ENCODE measurements at places on chromosomes 6 and 20.

DNA sequence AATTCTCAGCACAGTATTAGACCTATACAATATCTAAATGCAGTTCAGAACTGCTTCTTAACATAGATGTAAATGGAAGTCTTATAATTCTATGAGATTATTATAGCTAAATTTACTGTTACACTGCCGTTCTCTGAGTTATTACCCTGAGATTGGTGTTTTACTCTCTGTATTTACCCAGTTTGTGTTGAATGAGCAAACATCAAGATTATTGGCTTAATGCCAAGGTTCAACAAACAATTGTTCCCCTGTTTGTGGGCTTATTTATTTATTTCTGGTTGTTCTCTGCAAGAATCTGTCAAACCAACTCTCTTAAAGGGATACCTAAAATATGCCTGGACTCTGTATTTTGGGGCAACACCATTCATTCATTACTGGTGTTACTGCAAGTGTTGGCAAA, 5.2 kb upstream of the STMND1 start:
- no peak for DNase-seq

DNA sequence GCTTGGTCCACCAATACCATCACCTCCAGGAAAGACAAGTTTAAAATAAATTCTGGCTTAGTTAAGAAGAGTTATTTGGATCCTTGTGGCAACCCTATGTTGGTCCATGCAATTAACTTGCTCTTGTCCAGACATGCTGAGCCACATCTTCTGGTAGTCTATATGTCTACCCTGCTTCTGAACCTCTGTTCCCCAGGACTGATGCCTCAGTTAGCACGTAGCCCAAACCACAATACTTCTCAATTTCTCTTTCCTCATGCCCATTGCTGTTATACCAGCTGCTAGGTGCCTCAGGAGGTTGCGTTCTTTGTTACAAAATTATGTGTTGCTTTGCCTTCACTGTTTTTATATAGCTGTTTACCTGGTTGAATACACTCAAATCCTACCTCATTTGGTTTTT, 116.4 kb upstream of the KCNQ5 start:
- DNase-seq = no peak

GRCh38 chr20:2332711-2333110, 36.9 kb downstream of the TGM3 start:
- no peak for DNase-seq

- DNase-seq = no peak
These were observed 76.7 kb upstream of the IYD start for GRCh38 chr6:150291968-150292710.

- DNase-seq = no peak
These were observed 14.4 kb downstream of the GSS start for GRCh38 chr20:34941226-34941625.

GRCh38 chr6:104532462-104532861, 327.3 kb downstream of the HACE1 start:
- no peak for DNase-seq

GRCh38 chr20:55977690-55978459, 27.4 kb downstream of the CBLN4 start:
- no peak for DNase-seq

DNA sequence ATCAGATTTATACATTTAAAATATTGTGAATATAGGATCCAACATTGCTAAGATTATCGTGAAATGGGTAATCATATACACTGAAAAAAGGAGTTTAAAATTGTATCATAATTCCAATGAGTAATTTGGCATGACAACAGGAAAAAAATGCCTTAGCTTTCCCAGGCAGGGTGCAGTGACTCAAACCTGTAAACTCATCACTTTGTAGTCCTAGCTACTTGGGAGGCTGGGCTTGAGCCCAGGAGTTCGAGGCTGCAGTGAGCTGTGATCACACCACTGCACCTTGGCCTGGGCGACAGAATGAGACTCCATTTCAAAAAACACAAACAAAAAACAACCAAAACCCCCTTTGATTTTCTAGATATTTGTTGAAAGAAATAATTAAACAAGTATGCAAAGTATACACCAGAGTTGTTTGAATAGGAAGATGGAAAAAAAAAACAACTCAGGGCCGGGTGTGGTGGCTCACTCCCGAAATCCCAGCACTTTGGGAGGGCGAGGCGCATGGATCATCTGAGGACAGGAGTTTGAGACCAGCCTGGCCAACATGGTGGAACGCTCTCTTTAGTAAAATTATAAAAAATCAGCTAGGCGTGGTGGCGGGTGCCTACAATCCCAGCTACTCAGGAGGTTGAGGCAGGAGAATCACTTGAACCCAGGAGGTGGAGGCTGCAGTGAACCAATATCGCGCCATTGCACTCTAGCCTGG, 98.7 kb downstream of the TRERF1 start:
- DNase-seq = no peak
